ENCODE measurements at places on chromosomes 6 and 20.
A peak's percentile ranks its signal among the peaks of the same experiment; 100 is the strongest.

- no peak for DNase-seq
Measured at GRCh38 chr6:47483853-47484546, 6.4 kb downstream of the CD2AP start.

DNA sequence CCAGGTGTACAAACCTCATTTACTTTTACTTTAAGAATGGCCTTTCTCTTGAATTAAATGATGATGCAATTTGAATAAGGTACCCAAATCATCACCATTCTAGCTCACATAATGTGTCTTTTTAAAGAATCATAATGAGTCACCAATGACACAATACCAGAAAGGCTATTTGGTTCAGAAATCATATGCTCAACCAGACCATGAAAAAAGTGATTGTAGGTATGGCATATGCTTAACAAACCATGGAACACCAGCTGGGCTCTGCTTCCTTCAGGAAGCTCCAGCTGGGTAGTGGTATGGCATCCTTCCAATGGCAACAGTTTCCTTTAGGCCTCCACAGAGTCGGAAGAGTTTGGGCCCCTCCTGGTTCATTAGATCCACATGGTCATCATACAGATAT is 128.2 kb downstream of the FRK start:
- DNase-seq, result no peak

GRCh38 chr6:157392927-157393668 is 12.1 kb downstream of the ZDHHC14 start:
- DNase-seq, result no peak

DNA sequence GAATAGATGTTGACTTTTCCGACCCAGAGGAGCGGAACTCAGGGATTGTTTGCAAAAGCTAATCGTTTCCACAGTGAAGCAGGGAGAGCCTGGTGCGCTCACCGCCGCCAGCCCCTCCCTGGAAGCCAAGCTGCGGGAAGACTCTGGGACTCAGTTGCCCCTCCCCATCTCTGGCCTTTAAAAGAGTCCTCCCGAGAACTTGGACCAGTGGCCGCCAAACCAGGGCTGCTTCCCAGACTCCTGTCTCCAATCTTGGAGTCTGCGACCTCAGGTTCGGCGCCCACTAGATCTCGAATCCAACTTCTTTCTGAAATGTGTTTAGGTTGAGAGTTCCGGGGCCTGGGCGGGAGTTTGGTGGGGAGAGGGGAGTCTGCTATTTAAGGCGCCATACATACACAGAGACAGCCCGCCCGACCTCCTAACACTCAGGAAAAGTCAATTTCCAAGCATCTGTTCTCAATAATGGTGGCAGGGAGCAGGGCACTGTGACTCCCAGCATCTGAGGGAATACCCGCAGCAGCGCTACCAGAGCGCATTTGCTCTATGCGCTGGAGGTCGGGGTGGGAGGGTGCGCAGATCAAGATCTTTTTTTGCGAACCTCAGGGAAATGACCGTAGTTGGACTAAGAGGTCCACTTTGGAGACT is 800 bp upstream of the GRIK2 start:
- DNase-seq, result no peak

GRCh38 chr6:93139408-93140081 is 279.8 kb downstream of the EPHA7 start:
- DNase-seq, result no peak

DNA sequence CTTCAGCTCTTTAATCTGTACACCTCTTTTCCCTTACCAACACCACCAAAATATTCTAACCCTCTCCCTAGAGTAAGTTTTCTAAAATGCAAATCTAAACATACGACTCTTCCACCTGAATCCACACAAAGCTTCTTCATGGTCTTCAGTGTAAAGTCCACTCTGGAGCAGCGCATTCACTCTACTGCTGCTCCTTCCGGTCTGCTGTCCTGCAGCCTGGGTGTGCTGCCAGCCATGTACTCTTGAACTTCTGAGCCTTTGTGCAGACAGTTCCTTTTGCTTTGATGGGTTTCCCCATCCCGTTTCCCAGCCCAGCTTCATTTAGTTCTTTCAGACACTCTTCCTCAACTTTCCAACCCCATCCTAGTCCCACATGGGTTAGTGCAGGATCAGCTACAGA is 108.7 kb upstream of the SGK1 start:
- no peak for DNase-seq

- peak; percentile 16 for DNase-seq
Measured at GRCh38 chr20:49045440-49046086, 549 bp upstream of the CSE1L start.

GRCh38 chr6:31749301-31750036 is 9.7 kb downstream of the MSH5 start:
- DNase-seq, result no peak

DNA sequence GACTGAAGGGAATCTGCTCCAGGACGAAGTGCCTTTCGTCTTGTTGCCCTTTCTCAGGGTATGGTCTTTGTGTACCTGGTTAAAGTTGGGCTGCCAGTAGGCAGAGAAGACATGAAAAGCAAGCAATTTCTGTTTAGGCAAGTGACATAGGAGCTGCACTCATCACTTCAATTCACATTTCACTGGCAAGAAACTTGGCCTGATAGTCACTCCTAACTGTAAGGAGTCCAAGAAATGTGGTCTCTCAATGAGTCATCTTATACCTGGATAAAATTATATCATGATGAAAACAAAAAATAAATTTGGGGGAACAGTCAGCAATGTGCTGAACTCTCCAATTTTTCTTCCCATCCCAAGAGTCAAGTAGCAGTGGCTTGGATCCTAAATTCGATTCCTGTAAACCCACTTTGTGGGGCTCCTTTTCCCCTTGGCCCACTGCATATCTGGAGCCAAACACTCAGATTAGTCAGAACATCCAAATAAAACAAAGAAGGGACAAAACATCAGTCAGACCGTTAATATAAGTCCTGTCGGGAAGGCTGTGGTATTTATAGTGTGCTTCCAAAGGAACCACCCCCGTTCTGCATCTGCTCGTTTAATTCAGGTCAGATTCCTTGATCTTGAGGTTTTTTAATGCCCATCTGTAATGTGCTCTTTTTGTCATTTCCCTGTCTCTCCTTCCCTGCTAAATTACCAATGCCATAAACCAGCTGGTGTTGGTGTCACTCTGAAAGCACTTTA is 5.0 kb upstream of the GABRR1 start:
- DNase-seq, result no peak

GRCh38 chr6:169853196-169854082 is 102.0 kb downstream of the ERMARD start:
- DNase-seq, result no peak

DNA sequence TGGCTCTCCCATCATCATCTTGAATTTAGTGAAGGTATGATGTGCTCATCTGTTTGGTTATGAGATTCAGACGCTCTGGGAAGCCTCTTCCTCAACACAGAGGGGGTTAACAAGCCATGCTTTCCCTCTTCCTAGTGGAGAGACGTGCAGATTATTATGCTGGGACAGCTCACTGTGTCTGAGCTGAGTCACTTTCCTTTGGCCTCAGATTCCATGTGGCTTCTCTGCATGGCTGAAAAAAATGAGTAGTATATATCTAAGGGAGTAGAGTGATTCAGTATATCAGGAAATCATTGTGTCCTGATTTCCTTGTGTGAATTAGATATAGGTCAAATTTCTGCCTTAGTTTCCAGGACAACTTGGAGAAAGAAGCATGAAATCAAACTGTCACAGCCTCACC is 52.6 kb downstream of the FIG4 start:
- DNase-seq, result no peak

DNA sequence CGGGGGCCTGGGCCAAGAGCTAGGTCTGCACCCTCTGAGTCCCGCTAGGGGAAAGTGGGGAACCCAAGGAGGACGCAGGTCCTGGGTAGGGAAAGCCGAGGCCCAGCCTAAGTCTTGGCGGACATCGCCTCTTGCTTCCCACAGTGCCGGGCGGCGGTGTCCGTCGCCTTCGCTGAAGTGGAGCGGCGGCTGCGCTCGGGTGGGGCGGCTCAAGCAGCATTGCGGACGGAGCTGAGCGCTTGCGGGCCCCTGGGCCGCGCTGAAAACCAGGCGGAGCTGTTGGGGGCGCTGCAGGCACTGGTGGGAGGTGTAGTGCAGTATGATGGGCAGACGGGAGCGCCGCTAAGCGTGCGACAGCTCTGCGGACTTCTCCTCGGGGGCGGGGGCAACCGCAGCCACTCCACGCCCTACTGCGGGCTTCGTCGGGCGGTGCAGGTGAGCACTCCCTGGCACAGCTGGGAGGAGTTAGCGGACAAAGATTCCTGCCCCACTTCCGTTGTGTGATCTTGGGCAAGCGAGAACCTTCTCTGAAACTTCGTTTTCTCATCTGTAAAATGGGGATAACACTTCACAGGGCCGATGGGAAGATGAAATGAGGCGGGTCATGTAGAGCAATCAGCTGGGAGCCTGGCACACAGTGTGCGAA is 4.2 kb downstream of the PRSS16 start:
- DNase-seq, result peak; percentile 41

Data from T-helper 9 cell (primary cell).